ENCODE measurements at places on chromosomes 3 and 15. TPM values are rescaled to one million over a fixed set of nuclear protein-coding genes. Genes with fewer than 3 reads are reported as not detected.

DNA sequence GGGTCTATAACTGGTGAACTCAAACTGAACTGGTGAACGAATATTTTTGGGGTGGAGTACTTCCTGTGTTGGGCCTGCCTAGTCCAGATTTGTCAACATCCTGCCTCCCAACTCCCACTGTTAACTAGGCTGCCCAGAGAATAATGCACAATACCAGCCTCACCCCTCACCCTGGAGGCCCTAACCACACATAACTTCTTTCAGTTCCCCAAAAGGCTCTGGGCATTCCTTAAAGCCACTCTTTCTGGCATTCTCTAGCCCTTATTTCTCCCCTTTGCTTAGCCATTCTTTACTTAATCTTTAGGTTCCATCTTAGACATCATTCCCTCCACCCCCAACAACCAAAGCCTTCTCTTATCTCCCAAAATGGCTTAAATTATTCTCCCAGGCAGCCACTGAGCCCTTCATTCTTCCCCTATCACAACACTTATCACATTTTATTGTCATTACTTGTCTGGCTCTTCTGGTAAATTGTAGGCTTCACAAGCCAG, 9.1 kb upstream of the SEC11A start:
- no peak for DNase-seq

CSPG4 gene
- 20.5 TPM for total RNA-seq

DNA sequence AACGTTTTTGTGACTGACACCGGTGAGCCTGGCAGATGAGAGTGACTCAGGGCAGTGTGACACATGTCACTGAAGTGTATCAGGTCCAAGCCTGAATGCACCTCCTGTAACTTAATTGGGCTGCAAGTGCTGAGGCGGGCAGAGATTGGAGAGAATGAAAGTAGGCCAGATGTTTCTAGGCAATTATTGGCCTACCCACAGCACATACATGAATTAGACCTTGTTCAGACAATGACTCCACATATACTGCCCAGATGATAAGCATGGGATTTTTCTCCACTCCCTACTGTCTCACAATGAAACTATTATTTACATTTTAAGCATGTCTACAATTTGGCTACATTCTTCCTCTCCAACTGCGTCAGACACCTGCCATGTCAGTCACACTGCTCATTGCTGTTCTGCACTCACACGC, 187.3 kb upstream of the ZNF385D start:
- DNase-seq, result no peak

RAB8B gene
- total RNA-seq, result 41.4 TPM

GRCh38 chr3:134299185-134299887, 48.7 kb upstream of the RYK start:
- no peak for DNase-seq

NR1I2 gene
- 106 TPM for total RNA-seq

CAPN3 gene
- 8.1 TPM for total RNA-seq

DNA sequence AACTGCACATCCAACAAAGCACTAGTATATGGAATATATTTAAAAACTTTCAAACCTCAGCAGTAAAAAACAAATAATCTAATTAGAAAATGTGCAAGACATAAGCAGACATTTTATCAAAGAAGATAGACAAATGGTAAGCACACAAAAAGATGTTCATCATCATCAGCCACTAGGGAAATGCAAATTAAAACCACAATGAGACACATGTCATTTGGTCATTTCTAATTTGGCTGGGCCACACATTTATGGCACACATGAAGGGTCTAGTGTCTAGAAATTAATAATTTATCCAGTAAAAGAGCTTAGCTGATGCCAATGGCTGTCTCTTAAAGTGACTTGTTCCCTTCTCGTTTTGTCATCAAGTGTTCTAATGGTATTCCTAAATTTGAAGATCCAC, 45.8 kb downstream of the ARHGAP31 start:
- DNase-seq, result no peak

- no peak for DNase-seq
Observed at GRCh38 chr3:42631620-42632019, 21.9 kb upstream of the ZBTB47 start.

DNA sequence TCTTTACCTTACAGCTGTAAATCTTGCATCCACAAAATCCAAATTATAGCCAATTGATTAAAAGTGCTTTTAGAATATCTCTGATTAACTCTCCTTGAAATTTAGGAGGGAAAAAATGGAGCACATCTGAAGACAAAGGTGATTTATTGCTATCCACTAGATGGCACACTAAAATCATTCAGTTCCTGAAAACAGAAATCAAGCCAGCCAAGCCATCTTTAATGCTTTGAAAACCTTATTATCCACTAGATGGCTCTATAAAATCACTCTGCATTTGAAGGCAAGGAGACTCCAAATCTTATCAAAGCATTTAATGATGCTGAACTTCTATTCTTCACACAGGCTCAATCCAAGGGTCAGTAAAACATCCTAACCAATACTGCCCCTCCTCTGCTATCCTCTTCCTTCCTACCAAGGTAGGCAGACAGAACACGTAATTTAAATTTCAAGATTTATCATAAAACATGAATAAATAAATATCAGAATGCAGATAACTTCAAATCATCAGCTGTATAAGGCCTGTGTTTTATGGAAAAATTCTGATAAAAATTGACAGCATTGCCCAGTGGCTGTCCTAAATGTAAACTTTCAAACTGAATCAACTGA, 48.4 kb downstream of the GOLIM4 start:
- DNase-seq, result no peak

DNA sequence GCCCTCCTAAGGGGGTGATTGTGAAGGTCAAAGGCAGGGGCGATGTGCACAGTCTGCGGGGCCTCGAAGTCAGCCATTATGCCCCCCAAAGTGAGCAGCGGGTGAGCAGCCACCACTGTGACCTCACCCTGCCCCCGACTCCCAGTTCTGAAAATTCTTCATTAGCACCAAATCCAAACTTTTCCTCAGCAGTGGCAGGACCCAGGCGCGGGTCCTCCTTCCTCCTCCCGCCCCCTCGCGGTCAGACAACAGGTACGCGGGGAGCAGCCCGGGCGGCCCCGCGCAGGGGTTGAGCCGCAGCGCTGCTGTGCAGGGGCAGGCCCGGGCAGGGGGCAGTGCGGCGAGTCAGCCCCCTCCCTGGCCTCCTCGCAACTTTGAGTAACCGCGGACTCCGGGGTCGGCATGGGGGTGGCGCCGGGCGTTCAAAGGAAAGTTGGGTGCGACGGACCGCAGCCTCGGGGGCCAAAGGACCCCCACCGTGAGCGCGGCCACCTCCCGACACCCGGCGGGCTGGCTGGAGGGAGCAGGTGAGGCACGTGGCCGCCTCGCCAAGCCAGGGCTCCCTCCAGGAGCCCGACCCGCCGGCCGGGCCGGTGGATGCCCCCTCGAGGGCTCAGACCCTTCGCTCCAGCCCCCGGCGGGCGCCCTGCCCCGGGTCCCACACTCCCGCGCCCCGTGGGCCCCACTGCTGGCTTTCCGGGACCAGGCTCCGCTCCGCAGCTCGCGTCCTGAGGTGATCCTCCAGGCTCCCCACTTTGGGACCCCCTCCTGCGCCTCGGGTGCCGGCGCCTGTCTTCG, 49.4 kb upstream of the CCDC174 start:
- DNase-seq, result no peak

SERPINI2 gene
- total RNA-seq, result 0.23 TPM

GRCh38 chr15:39286706-39287105, 294.2 kb upstream of the THBS1 start:
- DNase-seq, result no peak

GRCh38 chr15:93087825-93088199, 1.2 kb downstream of the RGMA start:
- peak; percentile 76 for DNase-seq

DNA sequence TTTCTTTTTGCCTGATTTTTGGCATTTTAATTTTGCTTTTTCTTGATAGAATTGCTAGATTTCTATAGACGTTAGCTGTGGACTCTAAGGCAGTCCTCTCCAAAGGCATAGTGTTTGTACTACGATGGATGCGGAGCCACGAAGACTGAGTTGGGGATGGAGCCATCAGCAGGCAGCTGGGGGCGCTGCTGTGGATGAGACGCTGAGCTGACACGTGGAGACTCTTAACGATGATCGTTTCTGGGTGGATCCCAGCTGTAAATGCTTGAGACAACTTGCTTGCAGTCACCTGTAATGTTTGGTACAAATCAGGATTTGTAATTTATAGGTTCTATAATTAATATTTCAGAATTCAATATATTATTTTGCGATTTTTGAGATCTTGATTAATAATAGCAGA, 13.3 kb upstream of the PPP1R2 start:
- DNase-seq, result no peak

DNA sequence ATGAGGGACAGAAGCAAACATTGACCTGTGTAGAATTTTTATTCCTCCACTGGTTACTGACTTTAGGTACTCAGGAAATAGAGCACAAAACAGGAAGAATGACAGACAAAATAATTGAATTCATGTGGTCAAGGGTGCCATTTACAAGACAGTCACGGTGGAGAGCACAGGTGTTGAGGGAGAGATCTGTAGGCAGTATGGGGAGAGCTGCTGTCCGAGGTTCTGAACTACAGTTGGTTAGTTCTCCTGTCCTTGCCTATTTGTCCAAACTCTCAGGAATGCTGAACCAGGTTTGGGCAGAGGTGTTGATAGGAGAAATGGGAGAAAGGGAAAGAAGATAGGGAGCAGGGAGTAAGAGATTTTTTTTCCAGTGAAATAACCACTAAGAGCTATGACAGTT, 178.5 kb upstream of the ZBTB20 start:
- peak; percentile 31 for DNase-seq

GRCh38 chr3:166829896-166830295, 550.2 kb downstream of the ZBBX start:
- peak; percentile 13 for DNase-seq

DNA sequence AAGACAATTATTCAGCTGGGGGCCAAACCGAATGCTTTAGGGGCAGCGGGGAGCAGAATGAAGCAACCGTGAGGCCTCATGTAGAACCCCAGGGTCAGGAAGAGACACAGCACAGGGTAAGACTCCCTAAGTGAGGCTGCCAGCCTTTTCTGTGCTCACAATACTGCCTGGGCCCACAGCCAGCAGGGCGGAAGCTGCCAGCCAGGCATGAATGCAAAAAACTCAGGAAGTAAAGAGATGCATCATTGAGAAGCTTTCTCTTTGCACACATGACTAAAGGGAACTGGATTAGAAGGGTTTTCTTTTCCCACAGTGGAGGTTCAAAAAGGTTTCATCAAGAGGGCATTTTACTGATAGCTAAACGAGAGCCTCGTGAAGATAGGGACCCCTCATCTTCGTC, 33.3 kb downstream of the CA12 start:
- DNase-seq, result peak; percentile 83

DNA sequence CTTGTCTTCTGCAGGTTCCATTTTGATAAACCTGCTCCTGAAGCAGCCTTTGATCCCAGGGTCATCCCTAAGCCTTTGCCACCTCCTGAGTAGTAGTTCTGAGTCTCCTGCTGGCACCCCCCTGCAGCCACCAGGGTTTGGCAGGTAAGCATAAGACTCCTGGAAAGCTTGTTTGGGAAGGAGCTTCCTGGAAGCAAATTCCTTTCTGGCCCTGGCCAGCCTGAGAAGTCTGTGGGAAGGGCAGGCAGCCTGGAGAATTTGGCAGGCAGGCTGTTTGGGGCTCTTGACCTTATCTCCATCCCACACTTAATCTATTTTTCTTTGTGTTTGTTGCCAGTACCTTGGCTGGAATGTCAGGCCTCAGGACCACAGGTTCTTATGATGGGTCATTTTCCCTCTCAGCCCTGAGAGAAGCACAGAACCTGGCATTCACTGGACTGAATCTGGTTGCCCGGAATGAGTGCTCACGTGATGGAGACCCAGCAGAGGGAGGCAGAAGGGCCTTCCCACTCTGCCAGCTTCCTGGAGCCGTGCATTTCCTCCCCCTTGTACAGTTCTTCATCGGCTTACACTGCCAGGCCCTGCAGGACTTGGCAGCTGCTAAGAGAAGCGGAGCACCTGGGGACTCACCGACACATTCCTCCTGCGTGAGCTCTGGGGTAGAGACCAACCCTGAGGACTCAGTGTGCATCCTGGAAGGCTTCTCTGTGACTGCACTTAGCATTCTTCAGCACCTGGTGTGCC, 13.4 kb downstream of the ATRIP start:
- DNase-seq, result no peak

All from mucosa of gallbladder (tissue), 1 donor.